ENCODE measurements at places on chromosomes 7 and 10.
A peak's percentile ranks its signal among the peaks of the same experiment; 100 is the strongest.

GRCh38 chr7:56199639-56200038 is 83.4 kb upstream of the NUPR2 start:
- no peak for DNase-seq

GRCh38 chr10:32050177-32050576 is 6.0 kb downstream of the KIF5B start:
- DNase-seq: no peak

GRCh38 chr7:47095946-47096345 is 486.0 kb downstream of the TNS3 start:
- DNase-seq: no peak

- no peak for DNase-seq
Observed at GRCh38 chr7:75913437-75913836, 1.5 kb upstream of the POR start.

DNA sequence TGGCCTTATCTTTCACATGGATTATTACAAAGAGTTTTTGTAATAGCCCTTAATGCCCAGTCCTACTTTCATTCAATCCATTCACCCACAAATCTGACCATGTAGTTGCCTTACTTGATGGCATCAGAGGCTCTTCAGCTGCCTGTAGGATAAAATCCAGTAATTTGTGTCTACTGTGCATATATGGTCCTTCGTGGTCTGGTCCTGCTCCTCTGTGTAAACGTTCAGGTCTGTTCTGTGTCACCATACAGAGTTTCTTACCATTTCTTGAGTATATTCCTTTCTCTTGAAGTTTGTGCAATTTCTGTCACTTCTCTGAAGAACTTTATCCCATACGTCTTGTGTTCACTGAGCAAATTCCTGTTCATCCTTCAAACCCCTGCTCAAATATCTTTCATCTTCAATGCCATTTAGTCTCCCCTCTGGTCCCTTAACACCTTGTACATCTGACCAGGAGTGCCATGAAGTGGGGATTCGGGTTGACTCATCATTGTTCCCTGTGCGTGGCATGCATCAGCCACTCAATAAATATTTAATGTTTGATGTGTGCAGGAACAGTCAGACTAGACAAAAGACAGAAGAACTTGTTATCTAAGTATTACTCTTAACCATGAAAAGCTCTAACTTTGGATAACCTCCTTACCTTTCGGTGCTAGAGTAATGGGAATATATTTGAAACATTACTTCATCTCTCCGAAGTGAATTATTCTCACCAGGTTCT is 98.6 kb upstream of the RPA3 start:
- no peak for DNase-seq

DNA sequence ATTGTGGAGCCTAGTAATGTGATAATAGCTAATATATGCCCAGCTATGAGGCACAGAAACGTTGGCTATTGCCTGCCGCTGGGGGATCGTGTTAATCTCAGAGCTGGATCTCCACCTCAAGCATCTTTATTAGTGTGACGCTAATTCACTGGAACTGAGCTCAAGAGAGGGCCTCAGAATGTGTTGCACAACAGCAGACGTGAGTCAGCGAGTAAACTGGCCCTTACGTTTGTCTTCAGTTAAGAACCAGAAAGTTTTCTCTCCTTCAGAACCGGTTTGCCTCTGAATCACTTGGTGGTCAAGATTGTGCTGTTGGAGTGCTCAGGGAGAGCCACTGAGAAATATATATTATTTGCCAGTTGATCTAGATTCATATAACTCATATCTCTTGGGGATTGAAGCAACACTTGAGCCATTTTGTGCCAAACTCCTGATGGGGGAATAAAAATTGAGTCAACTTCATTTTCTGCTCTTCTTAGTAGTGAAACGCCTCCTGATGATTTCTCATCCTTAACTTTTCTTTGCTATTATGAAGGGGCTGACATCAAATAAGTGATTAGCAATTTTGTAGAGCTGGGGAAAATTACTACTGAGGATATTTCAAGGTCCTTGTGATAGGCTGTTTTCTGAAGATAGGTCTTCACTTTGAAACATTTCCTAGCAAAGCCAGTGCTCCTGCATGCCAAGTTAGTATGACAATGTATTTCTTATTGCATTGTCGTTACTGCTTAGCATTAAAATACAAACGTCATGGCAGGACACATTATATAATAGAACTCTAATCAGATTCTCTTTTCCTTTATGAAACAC is 22.3 kb downstream of the BZW2 start:
- no peak for DNase-seq

DNA sequence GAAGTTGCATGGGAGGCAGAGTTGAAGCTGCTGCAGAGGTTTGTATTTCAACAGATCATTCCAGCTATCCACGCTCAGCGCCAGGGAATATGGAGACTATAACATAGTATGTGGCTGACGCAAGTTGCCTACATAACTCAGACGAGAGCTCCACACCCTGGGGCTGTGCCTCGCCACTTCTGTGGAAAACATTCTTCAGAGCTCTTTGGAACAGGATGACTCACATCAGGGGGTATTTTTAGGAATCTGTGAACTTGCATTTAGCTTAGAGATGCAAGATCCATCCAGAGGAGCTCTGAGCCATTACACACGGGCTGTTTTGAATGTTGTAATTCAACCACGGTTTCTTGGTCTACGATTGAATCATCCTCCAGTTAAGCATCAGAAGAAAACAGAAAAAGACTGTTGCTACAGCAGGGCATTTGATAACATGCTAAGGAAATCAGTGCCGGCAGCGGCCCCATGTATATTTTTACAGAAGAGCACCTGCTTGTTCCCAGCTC is 481.5 kb upstream of the AKR1E2 start:
- DNase-seq: no peak

DNA sequence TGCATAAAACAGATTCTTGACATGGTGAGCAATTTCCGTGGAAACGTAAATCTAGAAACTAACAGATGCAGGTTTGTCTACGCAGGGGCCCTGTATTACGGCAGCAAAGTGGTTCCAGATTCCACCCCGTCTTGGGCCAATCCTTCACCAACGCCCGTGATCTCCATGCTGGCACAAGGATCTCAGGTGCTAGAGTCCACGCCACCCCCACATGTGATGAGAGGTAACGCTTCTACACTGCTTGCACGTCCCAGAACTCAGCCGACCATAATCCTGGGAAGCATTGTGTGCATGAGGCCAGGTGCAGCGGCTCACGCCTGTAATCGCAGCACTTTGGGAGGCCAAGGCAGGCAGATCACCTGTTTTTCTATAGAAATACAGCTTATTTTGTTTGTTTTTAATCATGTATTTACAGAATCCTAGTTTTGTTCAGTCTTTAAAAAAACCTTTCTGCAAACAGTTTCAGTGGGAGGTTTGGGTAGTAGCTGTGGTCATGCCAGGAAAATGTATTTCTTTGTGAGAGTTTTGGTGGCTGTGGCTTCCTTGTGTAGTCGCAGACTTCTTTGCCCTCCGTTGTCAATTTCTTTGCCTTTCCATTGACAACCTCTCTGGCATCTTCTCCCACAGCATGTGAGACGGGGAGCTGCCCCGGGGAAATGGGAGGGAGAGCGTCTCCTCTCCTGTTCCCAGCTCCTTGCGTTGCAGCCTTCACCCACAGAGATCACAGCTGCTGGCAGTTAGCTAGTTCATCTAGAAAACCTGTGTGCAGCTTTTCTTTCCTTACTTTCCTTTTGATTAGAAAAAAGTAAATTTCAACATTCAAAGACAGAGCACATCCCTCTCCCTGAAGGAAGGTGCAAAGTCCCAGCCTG is 35.7 kb downstream of the ITIH2 start:
- no peak for DNase-seq

- DNase-seq: no peak
Observed at GRCh38 chr10:6035101-6035834, 26.9 kb downstream of the IL2RA start.

GRCh38 chr10:2978111-2978510 is 89.2 kb upstream of the PFKP start:
- DNase-seq: no peak

DNA sequence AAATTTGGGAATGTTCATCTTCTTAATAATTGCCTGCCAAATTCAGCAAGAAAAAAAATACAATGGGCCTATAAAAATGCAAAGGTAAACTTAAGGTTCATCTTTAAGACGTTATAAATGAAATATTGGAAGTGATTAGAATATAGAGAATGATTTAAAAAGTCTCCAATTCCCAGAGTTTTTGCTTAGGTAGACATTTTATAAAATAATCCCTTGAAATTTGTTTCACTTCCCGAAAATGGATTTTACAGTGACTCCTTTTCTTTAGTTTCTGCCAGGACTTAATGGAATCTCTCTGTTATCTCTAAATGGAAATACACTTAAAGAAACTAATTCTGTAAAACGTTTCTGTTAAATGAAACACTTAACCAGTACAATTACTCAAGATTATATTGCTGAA is 544.2 kb upstream of the TEX47 start:
- DNase-seq: no peak

- DNase-seq: no peak
Observed at GRCh38 chr10:60777696-60778213, 523 bp upstream of the CDK1 start.

DNA sequence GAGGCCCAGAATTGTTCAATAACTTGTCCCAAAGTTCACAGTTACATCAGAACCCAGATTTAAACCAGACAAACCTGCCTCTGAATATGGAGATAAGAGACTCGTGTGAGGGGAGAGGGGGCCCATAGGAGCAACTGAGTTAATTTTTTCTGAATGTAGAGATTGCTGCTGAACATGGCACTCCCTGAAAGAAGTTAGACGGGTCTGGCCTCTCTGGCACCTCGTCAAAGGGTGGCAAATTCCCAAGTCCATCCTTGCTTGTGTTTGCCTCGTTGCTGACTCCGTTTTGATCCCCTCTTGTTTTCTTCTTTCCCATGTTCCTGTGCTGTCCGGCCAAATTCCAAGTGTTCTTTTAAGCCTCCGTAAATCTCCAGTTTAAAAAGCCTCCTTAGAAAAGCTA is 35.2 kb upstream of the YAE1 start:
- DNase-seq: no peak

DNA sequence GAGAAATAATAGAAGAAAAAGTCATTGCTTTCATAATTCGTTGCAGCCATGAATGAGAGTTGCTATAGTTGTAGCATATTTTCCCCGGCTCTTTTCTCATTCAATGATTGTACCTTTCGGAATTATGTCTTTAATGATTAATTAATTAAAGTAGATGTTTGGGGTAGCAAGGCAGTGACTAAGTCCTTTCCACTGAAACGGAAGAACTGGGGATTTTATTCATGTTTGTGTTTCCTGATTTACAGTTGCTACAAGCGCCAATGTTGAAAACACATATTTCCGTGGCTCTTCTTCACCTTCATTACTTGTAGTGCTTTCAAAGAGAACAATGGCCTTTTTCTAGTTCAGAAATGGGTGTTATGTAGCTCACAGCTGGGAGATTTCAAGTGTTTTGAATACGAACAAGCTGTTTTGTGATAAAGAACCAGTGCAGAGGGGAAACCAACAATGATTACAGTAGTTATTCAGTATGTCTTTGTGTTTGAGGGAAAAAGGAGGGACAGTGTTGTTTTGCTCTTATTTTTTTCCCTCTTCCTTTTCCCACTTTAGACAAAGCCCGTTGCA is 153.5 kb downstream of the NSUN6 start:
- no peak for DNase-seq

DNA sequence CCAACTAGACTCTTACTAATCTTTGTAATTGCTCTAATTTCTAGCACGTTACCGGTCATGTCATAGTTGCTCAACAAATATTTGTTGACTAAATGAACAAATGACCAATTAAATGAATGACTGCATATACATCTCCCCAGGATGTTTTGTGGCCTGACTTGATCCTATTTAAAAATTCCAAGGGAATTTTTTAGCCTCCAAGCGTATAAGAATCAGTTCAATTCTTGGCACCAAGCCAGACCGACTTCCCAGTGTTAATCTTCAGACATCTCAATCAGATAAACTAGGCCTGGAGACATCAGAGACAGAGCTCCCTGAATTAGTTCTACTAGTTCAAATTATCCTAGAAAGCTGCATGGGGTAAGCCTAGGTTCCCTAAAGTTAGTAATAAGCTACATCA is 96.0 kb downstream of the GSAP start:
- no peak for DNase-seq

GRCh38 chr7:127504715-127505114 is 80.7 kb downstream of the GCC1 start:
- DNase-seq: peak; percentile 16

DNA sequence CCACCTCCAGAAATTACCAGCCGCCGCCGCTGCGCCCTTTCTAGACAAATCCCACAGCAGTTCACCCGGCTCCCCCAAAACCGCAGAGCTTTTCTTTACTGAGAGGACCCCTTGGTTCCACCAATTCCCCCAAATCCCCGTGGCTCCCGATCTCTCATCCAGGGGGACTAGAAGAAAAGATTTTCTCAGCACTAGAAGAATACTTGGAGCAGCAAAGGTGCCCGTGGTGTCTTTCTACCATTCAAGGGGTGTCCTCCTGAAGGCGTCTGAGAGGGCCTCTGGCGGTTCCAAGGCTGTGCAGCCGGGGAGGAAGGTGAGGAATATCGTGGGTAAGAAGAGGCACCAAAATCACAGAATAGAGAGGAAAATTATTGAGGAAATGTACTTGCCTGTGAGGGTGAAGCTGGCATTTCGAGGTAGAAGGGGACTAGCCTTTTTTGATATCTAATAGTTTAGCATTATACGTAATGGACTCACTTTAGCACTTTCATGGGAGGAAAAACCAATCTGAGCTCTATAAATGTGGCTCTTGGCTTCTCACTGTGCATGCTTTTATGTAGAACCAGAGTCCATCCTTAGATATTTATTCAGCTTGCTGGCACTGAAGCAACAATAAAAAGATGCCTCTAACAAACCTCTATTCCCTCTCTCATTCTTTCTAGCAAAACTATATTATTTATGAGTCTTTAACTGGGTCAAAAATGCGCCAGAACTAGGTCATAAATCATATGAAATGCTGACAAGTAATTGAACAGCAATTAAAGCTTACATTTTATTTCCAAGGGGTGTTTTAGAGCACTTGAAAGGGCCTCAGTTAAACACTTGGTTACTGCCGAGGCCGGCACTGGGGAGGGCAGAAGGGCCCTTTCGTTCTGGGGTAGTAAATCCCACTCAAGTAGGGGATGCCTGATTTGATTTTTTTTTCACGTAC is 13.8 kb upstream of the HOXA2 start:
- no peak for DNase-seq

DNA sequence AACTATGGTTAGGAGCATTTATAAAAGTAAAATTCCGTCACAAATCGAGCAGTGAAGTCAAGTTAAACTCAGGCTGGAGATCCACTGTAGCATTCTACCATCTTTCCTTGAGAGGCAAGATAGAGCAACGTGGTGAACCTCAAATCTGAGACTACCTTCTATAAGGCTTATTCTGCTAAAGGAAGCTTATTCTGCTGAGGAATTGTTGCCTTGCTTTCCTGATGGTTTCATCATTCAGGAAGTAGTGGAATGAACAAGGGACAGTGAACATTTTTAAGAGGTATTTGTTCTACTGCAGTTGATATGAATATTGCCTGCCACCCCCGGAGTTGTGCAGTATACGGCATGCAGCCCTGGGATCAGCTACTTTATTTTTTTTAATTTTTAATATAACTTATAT is 170.8 kb downstream of the VPS50 start:
- no peak for DNase-seq

GRCh38 chr7:118731854-118732253 is 507.4 kb downstream of the ANKRD7 start:
- no peak for DNase-seq

Measured in CD4-positive, alpha-beta T cell treated with Interleukin-2 at 100 ng/mL for 4 hours (primary cell).